ENCODE measurements at places on chromosomes 1 and 21. TPM values are rescaled to one million over a fixed set of nuclear protein-coding genes. Genes with fewer than 3 reads are reported as not detected.
A peak's percentile ranks its signal among the peaks of the same experiment; 100 is the strongest.

GRCh38 chr1:84598418-84598817 lies 24.2 kb upstream of the CTBS start:
- no peak for DNase-seq

GRCh38 chr1:167667536-167667935 lies 37.5 kb downstream of the RCSD1 start:
- no peak for DNase-seq

TRIM17 gene
- total RNA-seq: not detected

HHIPL2 gene
- total RNA-seq: not detected

MPC2 gene
- 91.6 TPM for total RNA-seq

MT1HL1 gene
- not detected for total RNA-seq

DNA sequence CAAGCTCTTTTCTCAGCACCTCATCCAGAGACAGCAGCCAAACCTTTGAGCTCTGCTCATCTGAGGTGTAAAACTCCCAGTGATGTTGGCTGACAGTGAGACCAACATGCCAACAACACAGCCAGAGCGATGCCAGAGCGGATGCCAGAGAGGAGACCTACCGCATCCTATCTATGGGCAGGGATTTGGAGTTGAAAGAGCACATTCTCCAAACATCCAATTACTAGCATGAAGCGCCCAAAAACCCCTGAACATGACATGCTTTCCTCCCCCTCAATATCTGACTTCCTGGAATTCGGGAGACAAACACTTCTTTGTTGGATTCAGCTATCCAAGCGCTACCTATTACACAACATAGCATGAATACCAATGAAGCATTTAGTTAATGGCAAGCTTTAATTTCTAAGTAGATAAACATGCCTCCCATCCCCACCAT lies 23.1 kb upstream of the PAXBP1 start:
- no peak for DNase-seq

CCDC181 gene
- total RNA-seq: 0.95 TPM

S100A7A gene
- not detected for total RNA-seq

- no peak for DNase-seq
Observed at GRCh38 chr1:14366091-14367018, 232.1 kb upstream of the KAZN start.

GRCh38 chr1:187985145-187985896 lies 1156.6 kb downstream of the PLA2G4A start:
- DNase-seq: no peak

DNA sequence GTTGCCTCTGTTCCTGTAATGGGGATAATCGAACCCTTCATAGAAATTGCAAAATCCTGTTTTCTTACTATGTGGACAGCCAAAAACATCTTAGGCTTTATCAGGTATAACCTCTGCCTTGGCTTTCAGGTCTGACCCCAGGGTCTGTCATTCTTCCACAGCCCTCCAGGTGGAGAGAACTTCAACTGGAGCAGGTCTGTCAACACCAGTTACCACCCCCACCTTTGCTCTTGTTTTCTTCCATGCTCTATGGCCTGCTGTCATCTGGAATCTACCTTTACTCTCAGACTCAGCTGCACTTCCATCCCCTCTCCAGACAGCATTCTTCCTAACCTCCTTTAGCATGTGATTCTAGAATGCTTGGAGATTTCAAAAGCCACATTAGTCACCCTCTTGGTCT lies 10.4 kb upstream of the GJA9 start:
- no peak for DNase-seq

GRCh38 chr1:43585557-43585956 lies 54.9 kb downstream of the PTPRF start:
- DNase-seq: peak; percentile 45

C1orf185 gene
- not detected for total RNA-seq

DNA sequence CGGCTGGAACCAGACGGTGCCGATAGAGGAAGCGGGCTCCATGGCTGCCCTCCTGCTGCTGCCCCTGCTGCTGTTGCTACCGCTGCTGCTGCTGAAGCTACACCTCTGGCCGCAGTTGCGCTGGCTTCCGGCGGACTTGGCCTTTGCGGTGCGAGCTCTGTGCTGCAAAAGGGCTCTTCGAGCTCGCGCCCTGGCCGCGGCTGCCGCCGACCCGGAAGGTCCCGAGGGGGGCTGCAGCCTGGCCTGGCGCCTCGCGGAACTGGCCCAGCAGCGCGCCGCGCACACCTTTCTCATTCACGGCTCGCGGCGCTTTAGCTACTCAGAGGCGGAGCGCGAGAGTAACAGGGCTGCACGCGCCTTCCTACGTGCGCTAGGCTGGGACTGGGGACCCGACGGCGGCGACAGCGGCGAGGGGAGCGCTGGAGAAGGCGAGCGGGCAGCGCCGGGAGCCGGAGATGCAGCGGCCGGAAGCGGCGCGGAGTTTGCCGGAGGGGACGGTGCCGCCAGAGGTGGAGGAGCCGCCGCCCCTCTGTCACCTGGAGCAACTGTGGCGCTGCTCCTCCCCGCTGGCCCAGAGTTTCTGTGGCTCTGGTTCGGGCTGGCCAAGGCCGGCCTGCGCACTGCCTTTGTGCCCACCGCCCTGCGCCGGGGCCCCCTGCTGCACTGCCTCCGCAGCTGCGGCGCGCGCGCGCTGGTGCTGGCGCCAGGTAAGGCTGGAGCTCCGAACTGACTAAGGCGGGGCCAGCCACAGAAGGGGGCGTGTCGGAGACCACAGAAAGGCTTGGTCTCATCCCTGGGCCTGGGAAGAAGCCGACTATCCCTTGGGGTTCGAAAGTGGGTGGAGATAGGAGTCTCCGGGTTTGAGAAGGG lies 486 bp downstream of the SLC27A3 start:
- peak; percentile 81 for DNase-seq

GRCh38 chr1:172650474-172651193 lies 8.3 kb upstream of the FASLG start:
- no peak for DNase-seq

DNA sequence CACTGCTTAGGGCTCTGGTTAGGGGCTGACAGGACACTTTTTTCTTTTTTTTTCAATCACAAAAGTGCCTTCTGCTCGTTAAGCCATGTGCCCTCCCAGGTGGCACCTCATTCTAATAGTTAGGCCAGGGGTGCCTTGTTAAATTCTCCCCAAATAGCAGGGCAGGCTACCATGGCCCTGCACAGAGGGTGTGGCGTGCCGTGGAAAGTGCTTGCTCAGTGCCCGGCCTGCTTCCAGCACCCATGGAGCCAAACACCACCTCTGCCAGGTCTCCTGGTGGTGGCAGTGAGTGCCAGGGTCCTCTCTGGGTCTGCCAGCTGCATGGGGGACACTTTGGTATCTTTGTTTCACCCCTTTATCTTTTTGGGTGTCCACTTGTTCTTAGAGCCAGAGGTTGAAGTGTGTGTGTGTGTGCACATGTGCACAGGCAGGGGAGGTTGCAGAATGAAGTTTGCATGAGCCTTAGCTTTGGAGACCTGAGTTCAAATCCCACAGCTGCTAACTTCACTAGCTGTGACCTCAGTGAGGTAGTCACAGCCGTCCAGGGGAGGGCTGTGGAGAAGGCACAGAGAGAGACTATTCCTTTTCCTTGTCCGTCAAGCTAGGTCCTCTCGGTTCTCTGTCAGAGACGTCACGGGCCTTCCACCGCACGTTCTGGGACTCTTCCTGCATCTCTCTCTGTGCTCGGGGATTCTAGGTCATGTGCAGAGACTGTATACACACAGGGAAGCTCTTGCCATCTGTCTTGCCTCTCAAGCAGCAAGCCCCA lies 39.9 kb upstream of the CSF3R start:
- DNase-seq: no peak

- DNase-seq: no peak
Observed at GRCh38 chr1:163361123-163361934, 39.6 kb downstream of the NUF2 start.

MIXL1 gene
- total RNA-seq: not detected

FALEC gene
- not detected for total RNA-seq

IBA57 gene
- total RNA-seq: 7.5 TPM

- DNase-seq: no peak
Observed at GRCh38 chr1:79363430-79363829, 356.9 kb upstream of the ADGRL4 start.

DNA sequence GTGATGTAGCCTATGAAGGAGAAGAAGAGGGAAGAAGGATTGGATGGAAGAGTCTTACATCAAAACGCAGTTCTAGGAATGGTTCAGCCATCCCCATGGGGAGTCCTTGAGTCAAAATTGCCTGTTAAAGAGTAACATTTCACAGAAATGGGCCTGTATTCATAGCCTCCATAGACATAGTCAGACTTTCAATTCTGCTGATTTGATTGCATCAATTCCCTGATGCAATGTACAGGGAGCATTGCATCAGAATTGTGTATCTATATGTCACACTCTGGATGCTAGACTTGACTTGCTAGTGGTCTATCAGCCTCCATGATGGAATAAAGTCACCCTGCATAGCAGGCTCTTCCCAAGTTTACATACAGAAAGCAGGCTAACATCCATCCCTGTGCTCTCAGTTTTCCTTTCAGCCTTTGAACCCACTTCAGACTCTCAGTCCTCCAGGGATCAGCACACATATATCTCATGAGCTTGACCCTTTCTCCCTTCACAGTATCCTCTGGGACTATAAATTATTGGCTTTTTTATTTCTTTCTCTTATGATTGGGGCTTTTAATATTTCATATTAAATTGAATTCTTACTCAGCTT lies 1111.7 kb upstream of the B3GALT2 start:
- no peak for DNase-seq

PGBD2 gene
- 7.2 TPM for total RNA-seq

DNA sequence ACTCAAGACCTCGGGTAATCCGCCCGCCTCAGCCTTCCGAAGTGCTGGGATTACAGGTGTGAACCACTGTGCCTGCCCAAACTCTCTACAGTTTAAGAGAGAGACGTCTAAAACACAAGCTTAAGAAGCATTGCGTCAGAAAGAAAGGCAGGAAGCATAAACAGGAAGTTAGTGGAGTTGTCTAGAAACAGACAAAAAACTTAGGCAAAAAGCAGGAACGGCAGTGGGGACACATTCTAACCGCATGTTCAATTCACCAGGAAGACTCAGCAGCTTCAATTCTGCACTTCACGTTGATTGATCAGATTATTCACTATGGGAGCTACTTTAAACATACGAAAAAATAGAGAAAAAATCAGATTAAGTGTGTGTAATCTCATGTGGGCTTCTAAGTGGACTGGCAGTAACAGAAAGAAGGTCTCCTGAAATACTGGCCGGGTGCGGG lies 7.4 kb downstream of the CFAP74 start:
- no peak for DNase-seq
